Ovary (tissue), 10 donors: ENCODE measurements at places on chromosomes 5 and 9. TPM values are rescaled to one million over a fixed set of nuclear protein-coding genes. Genes with fewer than 3 reads are reported as not detected.

- no peak overlapping the region for H3K27ac ChIP-seq
- H3K36me3 ChIP-seq = no peaks in the 10 kb centered on the region
- no peak for DNase-seq
- no peak overlapping the region for H3K4me3 ChIP-seq
- peaks cover 27% of the 10 kb centered on the region for H3K4me1 ChIP-seq
Measured at GRCh38 chr5:113122053-113122452, 145.5 kb downstream of the DCP2 start.

Gene KCNN2
- total RNA-seq = 0.96 TPM

Gene WNK2
- total RNA-seq = 17.1 TPM

DNA sequence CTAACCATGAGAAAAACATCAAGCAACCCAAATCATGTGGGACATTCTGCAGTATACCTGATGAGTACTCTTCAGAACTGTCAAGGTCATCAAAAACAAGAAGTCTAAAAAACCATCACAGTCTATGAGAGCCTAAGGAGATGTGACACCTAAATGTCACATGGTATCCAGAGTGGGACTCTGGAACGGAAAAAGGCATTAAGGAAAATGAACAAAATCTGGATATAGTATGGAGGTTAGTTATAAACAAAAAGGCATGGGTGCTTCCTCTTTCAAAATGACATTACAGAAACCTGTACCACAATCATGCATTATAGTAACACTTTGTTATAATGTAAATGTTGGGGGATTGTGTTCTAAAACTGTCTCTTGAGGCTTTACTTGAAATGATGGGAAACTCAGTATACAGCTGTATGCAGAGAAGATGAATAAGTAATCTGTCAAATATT is 47.4 kb downstream of the PRKACG start:
- no peaks in the 10 kb centered on the region for H3K4me1 ChIP-seq
- H3K36me3 ChIP-seq = no peaks in the 10 kb centered on the region
- H3K4me3 ChIP-seq = no peak overlapping the region
- no peak for DNase-seq
- no peak overlapping the region for H3K27ac ChIP-seq

Gene KIF20A
- total RNA-seq = 0.10 TPM

Gene SPATA31C1
- total RNA-seq = not detected

Gene SLC28A3
- total RNA-seq = 0.82 TPM

DNA sequence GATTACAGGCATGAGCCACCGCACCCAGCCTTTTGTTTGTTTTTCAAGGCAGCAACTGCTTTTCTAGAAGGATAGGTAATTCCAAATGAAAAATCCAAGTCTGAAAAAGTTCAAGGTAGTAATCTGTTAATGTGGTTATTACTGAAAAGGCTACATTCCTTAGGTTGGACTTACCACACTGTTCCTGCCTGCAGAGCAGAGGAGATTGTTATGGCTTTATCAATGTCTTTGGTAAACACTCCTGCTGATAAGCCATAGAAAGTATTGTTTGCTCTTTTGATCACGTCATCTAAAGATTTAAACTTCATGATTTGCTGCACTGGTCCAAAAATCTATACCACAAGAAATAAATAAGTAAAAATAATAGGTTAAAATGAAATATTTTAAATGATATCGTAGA is 43.4 kb downstream of the ALDH1A1 start:
- DNase-seq = no peak
- no peak overlapping the region for H3K4me3 ChIP-seq
- H3K27ac ChIP-seq = no peak overlapping the region
